Smooth muscle cell of the brain vasculature (primary cell): ENCODE measurements at places on chromosomes 7 and 10.

DNA sequence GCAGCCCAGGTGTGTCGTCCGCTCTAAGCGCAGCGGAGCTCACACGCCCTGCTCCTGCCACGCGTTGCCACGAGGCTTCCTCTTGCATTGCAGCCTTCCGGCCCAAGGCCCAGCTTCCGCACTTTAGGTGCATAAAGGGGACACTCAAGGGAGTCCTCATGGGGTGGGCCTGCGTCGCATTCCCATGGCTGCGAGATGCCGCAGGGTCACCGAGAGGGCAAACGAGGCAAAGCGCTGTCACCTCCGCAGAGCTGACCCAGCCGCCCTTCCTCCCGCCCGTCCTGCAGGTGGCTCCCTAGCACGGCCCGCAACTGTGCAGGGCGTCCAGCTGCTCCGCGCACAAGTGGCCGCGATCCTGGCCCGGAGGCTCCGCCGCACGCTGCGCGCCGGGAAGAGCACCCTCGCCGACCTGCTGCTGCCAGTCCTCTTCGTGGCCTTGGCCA is 283.5 kb downstream of the ABCA13 start:
- DNase-seq, result no peak

DNA sequence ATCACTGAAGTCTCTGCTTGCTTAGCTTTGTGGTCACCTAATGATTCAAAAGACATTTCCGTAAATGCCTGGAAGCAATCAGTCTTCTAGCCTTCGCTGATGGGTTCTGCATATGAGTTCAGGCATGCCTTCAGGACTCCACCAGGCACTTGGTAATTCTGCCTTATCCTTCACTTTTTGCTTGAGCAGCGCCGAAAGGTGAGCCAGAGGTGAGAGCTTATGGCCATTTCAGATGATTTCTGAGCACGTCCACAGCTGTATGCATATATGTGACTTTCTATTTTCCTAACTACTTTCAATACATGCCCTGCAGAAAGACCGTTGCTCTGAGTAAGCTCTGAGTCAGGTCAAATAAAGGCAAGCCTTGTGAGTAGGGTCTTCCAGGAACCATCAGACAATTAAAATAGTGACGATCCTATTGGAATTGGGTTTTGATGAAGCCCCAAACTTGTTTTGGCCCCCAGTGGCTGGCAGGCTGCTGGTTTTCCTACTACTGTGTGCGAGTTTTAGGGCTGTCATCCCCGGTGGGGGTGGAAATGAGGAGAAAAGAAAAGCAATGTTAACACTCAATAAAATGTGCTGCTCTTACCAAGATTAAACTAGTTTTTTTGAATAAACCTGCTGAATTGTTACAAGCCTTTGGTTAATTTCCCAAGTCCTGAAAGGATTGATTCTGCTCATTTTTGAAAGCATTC is 154.4 kb upstream of the AKR1E2 start:
- DNase-seq, result no peak

DNA sequence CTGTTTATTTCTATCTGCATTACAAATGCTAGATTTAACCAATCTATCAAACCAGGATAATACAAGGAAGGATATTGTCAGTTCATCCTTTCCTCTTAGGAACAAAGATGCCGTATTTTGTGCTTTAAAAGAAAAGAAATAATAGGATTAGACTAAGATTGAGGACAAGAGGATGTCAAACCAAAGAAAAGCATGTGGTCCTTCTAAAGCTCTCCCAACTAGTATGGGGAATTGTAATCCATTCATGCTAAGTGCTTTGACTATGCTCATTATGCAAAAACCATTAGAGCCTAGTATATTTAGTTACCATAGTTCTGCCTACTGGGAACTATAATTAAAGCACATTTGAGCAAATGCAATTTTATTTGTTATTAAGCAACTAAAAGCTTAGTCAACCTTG is 280.2 kb downstream of the GRM8 start:
- no peak for DNase-seq

DNA sequence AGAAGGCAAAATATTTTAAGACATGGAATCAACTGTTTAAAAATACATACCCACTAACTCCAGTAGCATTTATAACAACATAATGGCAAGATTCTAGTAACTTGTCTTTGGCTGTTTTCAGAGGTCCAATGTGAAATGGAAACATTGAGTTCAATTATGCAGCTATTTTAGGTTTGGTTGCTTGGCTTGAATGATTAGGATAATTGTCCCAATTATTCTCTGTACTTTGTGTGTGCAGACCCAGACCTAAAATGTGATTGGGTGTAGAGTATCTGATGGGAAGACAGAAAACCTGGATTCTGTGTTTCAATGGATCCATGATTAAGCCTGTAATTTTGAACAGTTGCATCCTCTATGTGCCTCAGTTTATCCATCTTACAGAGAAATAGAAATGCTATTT is 392.7 kb upstream of the NFE2L3 start:
- no peak for DNase-seq

DNA sequence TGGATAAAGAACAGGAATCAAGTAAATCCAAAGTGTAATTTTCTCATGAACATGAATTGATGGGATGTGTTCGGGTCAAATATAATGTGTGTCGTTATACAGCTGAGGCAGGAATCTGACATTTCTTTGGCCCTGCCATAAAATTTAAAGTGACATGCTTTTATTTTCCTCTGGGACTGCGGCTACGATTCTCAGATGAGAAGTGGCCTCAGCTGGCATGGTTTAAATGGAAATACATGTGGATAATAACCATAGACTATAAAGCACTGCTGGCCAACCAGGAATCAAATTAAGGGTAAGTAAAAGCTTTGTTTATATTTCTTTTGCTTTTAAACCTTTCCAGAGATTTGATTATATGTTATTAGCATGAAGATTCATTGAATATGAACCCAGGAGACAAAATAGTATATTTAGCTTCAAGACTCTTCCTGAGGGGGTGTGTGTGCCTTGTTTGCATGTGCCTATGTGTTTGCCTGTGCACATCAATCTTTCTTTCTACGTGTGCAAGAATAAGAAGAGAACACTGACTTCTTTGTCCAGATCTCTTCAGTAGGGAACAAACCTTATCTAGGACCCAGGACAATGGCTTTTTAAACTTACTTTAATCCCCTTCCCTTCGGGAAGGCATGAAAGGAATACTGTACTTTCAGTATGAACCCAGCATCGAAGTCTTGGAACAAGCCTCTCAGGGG is 629.0 kb upstream of the PFKP start:
- no peak for DNase-seq

DNA sequence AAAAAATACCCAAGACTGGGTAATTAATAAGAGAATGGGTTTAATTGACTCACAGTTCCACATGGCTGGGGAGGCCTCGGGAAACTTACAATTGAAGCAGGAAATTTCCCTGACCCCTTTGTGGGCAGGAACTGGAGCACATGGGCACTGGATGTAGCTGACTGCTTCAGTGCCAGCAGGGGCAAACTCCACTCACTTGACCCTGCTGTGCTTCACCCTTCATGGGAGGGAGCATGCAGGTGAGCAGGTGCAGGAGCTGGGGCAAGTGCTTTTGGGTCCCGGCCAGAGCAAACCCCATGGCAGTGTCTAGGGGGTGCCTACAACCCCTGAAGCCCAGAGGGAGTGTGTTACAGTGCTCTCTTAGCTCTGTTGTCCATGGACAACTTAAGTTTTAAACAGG is 132.6 kb downstream of the AKR1D1 start:
- no peak for DNase-seq
